ENCODE measurements at places on chromosomes 4 and X. TPM values are rescaled to one million over a fixed set of nuclear protein-coding genes. Genes with fewer than 3 reads are reported as not detected.

GLOD5 gene
- not detected for total RNA-seq

SPATA18 gene
- total RNA-seq, result not detected

ELOVL6 gene
- total RNA-seq, result 4.7 TPM

SLITRK4 gene
- not detected for total RNA-seq

STOX2 gene
- total RNA-seq, result not detected

MAGEB10 gene
- not detected for total RNA-seq

TGIF2LX gene
- total RNA-seq, result not detected

PRKG2 gene
- 0.63 TPM for total RNA-seq

TSPAN6 gene
- total RNA-seq, result 0.36 TPM

SOD3 gene
- not detected for total RNA-seq

SLIT2 gene
- not detected for total RNA-seq

DUSP21 gene
- total RNA-seq, result not detected

HMX1 gene
- total RNA-seq, result not detected

COL4A6 gene
- total RNA-seq, result not detected

FRAS1 gene
- 0.05 TPM for total RNA-seq

FRG2 gene
- not detected for total RNA-seq

HAND2 gene
- total RNA-seq, result not detected

SPANXB1 gene
- not detected for total RNA-seq

SPP1 gene
- not detected for total RNA-seq

OPN1MW3 gene
- total RNA-seq, result not detected

NAA11 gene
- not detected for total RNA-seq

TMEM164 gene
- 11.5 TPM for total RNA-seq

DGKK gene
- total RNA-seq, result not detected

FAM236A gene
- not detected for total RNA-seq

TENM3 gene
- total RNA-seq, result not detected

OGT gene
- 354 TPM for total RNA-seq

PAGE1 gene
- total RNA-seq, result not detected

DUSP9 gene
- 0.14 TPM for total RNA-seq

CT55 gene
- not detected for total RNA-seq

MTTP gene
- total RNA-seq, result 0.59 TPM

TEC gene
- total RNA-seq, result 4.2 TPM

F11 gene
- total RNA-seq, result not detected

PDE6B gene
- total RNA-seq, result 11.4 TPM

HTN3 gene
- not detected for total RNA-seq

CT45A2 gene
- total RNA-seq, result not detected

FAM9C gene
- total RNA-seq, result not detected

FMR1NB gene
- total RNA-seq, result not detected

TAF7L gene
- total RNA-seq, result not detected

BANK1 gene
- 0.09 TPM for total RNA-seq

GDPD2 gene
- not detected for total RNA-seq

ZNF718 gene
- total RNA-seq, result 7.4 TPM

NBDY gene
- total RNA-seq, result 31.6 TPM

RAB40A gene
- 0.18 TPM for total RNA-seq

ADH1C gene
- not detected for total RNA-seq

PAGE4 gene
- total RNA-seq, result not detected

PRSS12 gene
- total RNA-seq, result not detected

FGF5 gene
- not detected for total RNA-seq

PLCXD1 gene
- 63.9 TPM for total RNA-seq

HSD17B11 gene
- 21.2 TPM for total RNA-seq

MAGIX gene
- 0.54 TPM for total RNA-seq

SMIM31 gene
- not detected for total RNA-seq

GNRHR gene
- total RNA-seq, result not detected

CLNK gene
- not detected for total RNA-seq

ZNF157 gene
- 1.0 TPM for total RNA-seq

FAM184B gene
- total RNA-seq, result not detected

CABS1 gene
- not detected for total RNA-seq

WAS gene
- 81.9 TPM for total RNA-seq

Measured in activated CD8-positive, alpha-beta T cell treated with anti-CD3 and anti-CD28 coated beads for 36 hours (primary cell).